ENCODE measurements at places on chromosomes 5 and 9.

DNA sequence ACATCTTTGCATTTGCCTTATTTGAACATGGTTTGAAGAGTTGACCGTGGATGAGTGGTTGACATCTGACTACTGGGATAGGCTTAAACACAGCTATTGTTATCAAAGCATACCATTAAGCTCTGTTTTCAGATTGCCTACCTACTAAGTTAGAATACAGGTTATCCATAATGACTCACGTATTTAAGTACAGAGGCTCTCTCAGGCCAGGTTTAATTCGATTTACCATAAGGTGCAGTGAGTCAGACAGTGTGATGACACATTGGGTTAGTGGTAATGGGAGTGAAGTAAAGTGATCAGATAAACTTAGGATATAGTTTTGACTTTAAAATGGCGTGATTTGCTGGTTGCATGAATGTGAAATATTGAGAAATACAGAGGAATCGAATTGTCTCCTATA is 732.0 kb upstream of the CTNND2 start:
- DNase-seq: no peak

- DNase-seq: no peak
Measured at GRCh38 chr5:124839371-124839998, 93.0 kb upstream of the ZNF608 start.

GRCh38 chr9:107215381-107215780 is 67.7 kb upstream of the RAD23B start:
- DNase-seq: no peak

- DNase-seq: no peak
Measured at GRCh38 chr9:126701813-126702140, 88.0 kb downstream of the LMX1B start.

DNA sequence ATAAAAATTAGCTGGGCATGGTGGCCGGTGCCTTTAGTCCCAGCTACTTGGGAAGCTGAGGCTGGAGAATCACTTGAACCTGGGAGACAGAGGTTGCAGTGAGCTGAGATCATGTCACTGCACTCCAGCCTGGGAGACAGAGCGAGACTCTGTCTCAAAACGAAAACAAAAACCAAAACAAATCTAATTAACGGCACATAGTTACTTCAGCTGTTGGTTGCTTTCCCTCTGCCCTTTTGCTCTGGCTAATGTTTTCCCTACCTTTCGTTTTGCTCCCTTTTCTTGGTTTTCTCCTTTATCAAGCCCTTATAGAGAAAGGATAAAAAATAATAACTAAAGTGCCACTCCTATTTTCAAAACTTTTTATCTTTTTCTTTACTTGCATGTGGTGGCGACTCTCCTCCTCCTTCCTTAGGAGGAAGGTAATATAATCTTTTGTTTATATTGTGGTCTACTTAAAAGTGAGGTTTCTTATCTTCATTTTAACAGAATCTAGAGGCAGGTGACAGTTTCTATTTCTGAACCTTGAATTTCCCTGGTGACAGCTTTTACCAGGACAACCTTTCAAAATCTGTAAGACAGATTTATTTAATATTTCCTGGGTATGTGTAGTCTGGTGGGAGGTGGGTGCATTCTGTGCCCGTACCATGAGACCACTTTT is 125.4 kb downstream of the ARHGEF28 start:
- DNase-seq: no peak

- DNase-seq: no peak
Measured at GRCh38 chr5:25515525-25515924, 870.7 kb upstream of the CDH10 start.

- DNase-seq: no peak
Measured at GRCh38 chr9:27210588-27210987, 86.4 kb downstream of the EQTN start.

GRCh38 chr5:72476275-72476674 is 30.9 kb downstream of the ZNF366 start:
- DNase-seq: no peak

DNA sequence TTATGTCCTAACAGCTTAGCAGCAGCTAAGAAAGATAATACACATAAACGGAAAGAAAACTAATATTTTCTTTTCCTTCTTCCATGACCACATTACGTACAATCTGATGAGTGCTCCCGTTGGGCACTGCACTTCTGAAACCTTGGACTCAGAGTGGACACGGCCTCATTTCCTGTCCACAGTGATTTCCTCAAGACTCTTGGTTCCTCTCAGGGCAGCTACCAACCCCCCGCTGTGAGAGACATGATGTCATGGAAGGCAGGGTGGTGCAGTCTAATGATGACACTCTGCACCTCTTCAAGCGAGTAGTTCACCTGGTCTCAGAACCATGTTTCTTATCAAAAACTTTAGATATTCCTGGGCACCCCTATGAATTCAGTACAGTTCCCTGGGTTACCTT is 68.7 kb upstream of the CTSL start:
- DNase-seq: no peak

DNA sequence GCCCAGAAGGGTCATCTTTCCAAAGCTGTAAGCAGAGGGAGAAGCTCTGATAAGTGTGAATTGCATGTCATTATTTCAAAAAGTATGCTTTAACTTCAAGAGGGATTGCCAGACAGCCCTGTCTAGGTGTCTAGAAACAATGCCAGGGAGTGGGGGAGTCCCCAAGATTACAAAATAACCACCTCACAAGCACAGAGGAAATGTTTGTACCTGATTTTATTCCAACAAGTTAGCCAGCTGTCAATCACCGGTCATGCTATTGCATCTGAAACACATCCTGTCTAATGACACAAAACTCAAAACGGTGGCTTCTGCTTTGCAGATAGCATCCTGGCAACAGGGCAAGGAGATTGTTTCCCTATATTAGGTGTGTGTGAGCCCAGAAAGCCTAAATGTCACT is 154.2 kb upstream of the WWC1 start:
- no peak for DNase-seq

GRCh38 chr5:14580398-14581034 is 1.1 kb upstream of the OTULINL start:
- no peak for DNase-seq

GRCh38 chr9:17839776-17840175 is 260.9 kb downstream of the SH3GL2 start:
- DNase-seq: no peak

DNA sequence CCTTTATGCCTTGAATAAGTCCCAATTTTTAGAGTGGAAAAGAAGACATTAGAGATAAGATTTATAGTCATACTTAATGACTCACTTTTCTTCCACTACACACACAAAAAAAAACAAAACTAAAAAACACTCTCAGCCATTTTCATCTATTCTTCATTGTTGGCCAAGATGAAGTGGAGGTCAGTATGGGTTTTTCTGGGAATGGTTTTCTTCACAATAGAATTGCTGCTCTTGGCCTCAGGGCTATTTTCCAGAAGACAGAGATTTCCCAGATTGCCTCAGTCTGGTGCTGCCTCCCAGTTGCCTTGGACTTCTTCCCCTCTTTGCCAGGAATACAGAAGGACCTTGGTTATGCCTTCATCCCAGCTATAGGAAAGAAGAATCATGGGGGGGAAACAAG is 463.7 kb downstream of the TMEM232 start:
- DNase-seq: no peak

GRCh38 chr9:133772581-133772980 is 34.4 kb upstream of the SARDH start:
- no peak for DNase-seq

- no peak for DNase-seq
Measured at GRCh38 chr9:123642291-123643278, 286.6 kb downstream of the CRB2 start.

DNA sequence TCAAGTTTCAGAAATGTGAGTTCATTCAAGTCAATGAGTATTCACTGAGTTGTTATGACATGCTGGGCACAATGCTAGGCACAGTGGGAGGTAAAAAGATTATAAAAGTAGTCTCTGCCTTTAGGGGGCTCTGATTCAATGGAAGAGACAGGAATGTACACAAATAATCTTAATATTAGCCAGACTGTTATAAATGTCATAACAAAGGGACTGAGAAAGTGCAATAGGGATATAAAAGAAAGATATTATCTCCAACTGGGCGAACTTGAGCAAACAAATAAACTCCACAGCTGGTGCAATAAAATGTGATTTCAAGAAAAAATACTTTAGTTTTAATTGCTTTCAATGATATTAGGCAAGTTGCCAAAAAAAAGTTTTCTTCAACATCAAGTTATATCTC is 755.2 kb downstream of the BRINP1 start:
- no peak for DNase-seq

GRCh38 chr9:81861644-81862043 is 66.6 kb upstream of the SPATA31D4 start:
- DNase-seq: no peak

DNA sequence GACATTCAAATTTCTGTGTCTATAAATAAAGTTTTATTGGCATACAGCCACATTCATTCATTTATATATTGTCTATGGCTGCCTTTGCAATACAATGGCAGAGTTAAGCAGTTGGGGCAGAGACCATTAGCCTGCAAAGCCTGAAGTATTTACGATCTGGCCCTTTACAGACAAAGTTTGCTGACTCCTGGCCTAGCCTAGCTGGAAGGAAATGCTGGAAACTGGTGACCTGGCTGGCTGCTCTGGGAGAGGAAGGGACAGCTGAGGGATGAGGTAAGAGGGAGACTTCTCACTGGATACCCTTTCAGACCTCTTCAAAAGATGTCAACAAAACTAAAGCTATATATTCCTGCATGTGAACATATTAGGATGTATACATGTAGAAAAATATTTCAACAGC is 66.0 kb upstream of the PPARGC1B start:
- no peak for DNase-seq

GRCh38 chr9:116303270-116303669 is 149.7 kb downstream of the PAPPA start:
- DNase-seq: no peak

- no peak for DNase-seq
Measured at GRCh38 chr5:75753182-75753581, 35.9 kb upstream of the POC5 start.

- no peak for DNase-seq
Measured at GRCh38 chr5:40401284-40402006, 278.3 kb upstream of the PTGER4 start.

DNA sequence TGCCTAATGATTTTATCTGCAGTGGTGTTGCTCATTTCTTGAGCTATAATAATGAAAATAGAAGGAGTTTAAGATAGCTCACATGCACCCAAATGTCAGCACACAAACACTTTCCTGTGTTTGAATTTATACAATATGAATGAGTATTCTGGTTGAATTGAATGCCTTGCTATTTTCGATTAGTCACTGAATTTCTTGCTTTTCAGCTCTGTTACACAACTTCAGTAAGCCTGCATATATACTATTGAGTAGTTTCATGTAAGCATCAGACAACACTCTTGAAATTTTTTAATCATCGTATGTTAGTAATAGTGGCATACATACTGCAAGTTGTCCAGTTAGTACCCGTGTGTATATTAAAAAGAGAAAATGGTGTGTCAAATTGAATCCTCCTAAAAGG is 281.5 kb upstream of the GRIA1 start:
- DNase-seq: no peak

GRCh38 chr5:95184924-95185323 is 100.0 kb downstream of the MCTP1 start:
- no peak for DNase-seq

DNA sequence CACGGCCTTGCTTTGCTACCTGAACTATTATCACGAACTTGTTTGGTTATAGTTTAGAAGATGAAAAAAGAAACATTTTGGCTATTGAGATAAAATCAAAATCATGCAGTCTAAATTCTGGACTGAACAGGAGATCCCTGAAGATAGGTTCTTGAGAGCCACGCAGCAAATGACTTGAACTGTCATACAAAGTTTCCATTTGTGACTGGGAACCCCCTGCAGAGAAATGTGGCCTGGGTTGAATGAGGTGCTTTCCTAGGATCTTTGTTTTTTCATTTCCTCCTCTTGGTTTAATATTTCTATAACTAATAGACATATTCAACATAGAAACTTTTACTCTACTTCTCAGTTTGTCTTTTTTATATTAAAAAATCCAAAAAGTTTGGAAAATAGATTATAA is 184.7 kb upstream of the TRPM3 start:
- DNase-seq: no peak

GRCh38 chr5:139402561-139403158 is 1.2 kb downstream of the SPATA24 start:
- peak; percentile 44 for DNase-seq

DNA sequence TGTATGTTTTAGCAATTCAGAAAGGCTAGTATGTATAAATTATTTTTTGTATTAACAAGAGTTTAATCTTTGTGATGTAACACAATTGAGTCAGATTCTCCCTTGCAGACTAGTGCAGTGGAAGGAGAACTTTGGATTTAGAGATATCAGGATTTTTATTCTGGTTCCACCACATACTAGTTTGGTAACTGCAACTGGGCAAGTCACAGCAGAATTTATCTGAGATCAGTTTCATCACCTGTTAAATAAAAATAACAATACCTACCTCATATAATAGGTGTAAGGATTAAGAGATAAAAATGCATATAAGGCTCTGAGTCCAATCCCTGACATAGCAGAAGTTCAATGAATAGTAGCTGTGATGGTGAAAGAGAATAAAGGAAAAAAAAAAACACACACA is 34.0 kb upstream of the ZNF462 start:
- DNase-seq: no peak

GRCh38 chr5:147854894-147855773 is 23.4 kb upstream of the SCGB3A2 start:
- no peak for DNase-seq
